GF-D8 (cell line): ENCODE measurements at places on chromosomes 2 and 18.
A peak's percentile ranks its signal among the peaks of the same experiment; 100 is the strongest.

DNA sequence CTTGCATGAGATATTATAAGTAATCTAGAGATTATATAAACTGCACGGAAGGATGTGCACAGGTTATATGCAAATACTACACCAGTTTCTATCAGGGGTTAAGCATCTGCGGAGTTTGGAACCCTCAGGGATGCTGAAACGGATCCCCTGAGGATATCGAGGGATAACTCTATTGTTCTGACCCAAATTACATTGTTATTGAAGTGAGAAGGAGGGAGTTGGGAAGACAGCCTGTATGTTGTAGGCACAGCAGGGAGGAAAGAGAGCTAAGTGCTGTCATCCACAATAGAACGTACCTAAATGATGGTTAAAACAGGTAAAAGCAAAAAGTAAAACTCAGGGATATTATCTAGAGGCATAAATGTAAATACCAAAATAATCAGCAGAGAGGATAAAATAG is 44.6 kb upstream of the SMAD2 start:
- DNase-seq = no peak

DNA sequence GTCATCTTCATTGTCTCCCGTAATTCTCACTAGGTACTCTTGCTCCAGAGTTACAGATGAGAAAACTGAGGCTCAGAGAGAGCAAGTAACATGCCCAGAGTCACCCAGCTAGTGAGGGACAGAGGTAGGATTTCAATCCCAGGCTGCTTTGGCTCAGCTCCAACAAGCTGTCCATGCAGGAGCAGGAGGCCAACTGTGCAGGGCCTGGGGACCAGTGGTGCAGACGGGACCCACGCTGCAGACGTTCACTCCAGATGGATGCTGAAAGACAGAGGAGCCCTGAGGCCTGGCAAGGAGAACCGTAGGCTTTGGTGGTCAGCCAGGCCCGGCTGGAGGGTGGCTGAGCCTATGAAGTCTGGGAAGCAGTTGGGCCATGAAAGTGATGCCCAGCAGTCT is 102.6 kb downstream of the MCFD2 start:
- DNase-seq = no peak

DNA sequence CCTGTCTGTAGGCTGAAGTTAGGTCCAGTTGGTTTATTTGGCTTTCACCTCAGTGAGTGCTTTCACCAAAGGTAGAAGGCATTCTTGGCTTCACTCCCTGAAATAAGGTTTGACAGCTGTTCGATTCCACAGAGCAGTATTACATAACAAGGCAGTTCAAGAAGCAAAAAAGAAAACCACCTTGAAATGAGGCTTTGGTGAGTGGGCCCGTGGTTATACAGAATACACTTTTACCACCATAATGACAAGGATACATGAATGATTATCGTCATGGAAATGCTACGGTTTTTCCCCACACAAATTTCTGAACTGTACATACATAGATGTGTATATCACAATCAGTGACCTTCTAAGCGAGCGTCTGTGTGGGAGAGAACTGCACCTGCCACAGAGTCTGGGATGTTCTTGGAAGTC is 80.0 kb upstream of the CHRNA1 start:
- no peak for DNase-seq

DNA sequence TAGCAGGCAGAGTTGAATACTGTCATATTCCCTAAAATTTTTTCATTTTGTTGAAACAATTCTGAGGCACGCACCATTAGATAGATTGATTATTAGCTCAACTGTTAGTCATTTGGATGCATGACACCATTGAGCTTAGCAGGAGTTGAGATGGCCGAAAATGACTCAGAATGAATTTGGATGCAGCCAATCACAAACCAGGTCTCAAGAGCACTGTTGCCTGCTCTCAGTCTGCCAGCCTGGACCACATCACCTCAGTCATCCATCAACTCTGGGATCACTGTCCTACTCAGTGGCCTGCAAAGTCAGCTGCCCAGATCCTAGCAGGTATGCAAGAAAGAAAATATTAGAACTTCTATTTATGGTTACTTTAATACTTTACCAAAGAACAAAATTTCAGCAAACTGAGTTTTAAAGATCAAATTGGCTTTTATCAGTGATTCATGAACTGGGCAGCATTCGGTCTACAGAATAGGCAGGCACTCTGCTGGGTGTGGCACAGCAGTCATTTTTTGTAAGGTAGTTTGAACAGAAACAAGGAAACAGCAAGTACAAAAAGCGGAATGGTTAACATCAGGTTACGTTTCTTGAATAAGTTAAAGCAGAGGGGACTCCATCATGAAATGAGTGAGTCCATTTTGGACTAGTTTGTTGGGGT is 152.7 kb upstream of the ARHGAP28 start:
- no peak for DNase-seq

GRCh38 chr18:45571714-45572113 is 43.6 kb upstream of the SLC14A2 start:
- no peak for DNase-seq

DNA sequence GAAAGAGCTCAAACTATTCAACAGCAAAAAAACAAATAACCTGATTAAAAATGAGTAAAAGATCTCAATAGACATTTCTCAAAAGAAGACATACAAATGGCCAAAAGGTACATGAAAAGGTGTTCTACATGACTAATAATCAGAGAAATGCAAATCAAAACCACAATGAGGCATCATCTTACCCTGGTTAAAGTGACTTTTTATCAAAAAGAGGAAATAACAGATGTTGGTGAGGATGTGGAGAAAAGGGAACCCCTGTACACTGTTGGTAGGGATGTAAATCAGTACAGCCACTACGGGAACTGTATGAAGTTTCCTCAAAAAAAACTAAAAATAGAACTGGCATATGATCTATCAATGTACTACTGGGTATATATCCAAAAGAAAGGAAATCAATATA is 39.8 kb upstream of the TMEM163 start:
- no peak for DNase-seq

- no peak for DNase-seq
Observed at GRCh38 chr2:199462347-199462955, 4.7 kb upstream of the SATB2 start.

GRCh38 chr2:226995625-226996041 is 159.8 kb downstream of the RHBDD1 start:
- no peak for DNase-seq

DNA sequence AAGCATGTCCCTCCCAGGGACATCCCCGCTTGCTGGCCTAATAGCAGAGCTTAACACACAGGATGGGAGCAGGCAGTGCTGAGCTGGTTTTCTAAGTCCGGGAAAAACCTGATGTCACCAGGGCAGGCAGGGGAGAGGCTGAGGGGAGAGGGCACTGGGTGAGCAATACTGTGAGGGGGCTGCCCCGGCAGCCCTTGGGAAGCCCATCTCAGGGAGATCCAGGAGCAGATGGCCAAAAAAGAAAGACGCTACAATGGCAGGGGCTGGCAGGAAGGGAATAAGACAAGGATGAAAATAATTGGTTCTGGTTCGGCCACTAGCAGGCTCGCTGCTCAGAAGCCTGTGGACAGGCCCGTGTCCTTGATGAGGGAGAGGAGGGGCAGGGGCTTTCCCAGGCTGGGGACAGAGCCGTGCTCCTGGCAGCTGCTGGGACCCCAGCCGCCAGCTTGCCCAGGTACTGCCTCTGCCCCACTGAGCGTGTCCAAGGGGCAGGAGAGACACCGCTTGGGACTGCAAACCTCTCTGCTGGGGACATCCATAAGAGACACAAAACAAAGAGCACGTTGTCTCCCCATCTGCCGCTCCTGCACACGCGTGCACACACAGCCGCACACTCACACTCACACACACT is 30.2 kb downstream of the SMAD7 start:
- no peak for DNase-seq

- DNase-seq = no peak
Observed at GRCh38 chr18:35076135-35076924, 35.1 kb downstream of the MAPRE2 start.

DNA sequence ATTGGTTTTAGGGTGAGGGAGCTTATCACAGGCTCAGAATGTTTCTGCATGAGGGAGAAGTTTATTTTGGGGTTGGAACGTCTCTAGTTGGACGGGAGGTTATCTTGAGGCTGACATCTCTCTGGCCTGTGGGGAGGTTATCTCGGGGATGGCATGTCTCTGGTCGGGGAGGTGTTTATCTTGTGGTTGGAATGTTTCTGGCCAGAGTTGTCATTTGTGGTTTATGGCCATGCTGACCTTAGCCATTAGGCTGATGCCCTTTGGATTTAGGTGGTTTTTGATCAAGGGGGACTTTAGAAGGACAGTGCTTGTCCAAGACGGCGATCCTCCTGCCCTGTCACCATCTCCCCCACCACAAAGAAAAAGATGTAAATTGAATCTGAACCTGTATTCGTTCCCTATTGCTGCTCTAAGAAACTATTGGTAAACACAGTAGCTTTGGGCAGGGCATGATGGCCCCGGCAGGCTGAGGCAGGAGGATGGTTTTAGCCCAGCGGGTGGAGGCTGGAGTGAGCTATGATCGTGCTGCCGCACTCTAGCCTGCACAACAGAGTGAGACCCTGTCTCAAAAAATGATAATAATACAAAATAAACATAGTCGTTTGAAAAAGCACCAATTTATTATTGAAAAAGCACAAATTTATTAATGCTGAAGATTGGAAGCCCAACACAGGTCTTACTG is 17.8 kb upstream of the MPPE1 start:
- DNase-seq = no peak

- DNase-seq = no peak
Observed at GRCh38 chr18:72283148-72283925, 260.8 kb downstream of the CBLN2 start.

GRCh38 chr2:225025917-225026571 is 16.2 kb downstream of the DOCK10 start:
- DNase-seq = peak; percentile 12

GRCh38 chr2:134685967-134686366 is 32.8 kb downstream of the TMEM163 start:
- no peak for DNase-seq

GRCh38 chr2:60079562-60079961 is 473.9 kb downstream of the BCL11A start:
- no peak for DNase-seq

DNA sequence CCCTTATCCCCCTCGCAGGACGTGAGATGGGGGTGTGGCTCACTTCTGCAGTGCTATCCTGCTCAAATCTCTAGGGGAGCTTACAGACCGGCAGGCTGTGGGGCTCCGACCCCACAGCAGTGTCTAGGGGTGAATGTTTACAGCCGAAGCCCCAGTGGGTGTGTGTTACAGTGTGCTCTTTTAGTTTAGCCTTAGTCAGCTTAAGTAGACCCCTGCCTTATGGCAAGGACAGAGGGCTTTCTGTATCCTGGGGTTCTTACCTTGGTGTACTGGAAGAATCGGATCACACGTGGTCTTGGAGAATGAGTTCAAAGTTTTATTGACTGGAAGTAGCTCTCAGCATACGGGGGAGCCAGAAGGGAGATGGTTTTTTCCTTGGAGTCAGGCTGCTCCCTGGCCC is 348.2 kb upstream of the GYPC start:
- no peak for DNase-seq

GRCh38 chr18:61464551-61465142 is 131.4 kb downstream of the CDH20 start:
- DNase-seq = no peak

DNA sequence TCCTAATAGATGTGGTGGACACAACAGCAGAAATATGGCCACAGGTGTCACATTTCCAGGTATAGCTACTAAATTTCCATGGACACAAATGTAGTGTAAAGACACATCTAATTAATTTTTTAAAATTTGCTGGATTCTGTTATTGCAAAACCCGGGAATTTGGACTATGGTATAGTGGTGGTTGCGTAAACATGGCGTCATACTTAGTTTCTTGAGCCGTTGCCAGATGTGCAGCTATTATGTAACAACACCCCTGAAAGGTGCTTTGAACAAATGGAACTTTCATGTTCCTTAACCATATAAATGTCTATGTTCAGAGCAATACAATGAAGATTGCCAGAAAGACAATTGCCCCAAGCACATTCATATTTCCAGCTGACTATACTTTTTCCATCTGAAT is 85.9 kb downstream of the HRH4 start:
- no peak for DNase-seq

DNA sequence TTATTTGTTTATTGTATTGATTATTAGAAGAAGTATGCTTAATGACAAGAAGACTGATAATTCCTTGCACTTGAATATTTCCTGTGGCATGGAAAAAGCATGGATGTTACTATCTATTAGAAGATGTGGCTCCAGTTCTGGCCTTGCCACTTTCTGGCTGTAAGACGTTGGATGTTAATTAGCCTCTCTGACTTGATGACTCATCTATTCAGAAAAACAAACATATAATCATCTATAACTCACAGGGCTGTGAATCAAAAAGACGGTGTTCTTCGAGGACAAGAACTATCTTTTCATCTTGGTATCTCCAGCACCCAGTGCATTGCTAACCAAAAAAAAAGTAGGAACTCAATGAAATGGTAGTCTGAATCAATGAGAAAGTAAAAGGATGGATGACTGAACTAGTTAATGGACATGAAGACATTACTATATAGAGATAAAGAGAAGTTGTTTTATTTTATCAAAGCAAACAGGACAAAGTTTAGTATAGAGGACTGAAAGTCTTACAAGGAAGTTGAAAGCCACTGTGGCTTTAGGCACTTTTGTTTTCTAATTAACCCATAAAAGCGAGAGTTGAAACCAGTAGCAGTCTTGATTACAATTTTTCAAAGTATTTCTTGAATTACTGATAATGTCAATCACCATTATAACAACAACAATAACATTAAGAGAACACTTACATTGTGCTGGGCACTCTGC is 145.3 kb downstream of the RND3 start:
- no peak for DNase-seq

GRCh38 chr18:39872651-39873050 is 2082.4 kb upstream of the PIK3C3 start:
- no peak for DNase-seq

GRCh38 chr18:49022311-49023161 is 71.8 kb upstream of the SMAD7 start:
- DNase-seq = no peak

- no peak for DNase-seq
Observed at GRCh38 chr2:375270-375955, 87.5 kb upstream of the ALKAL2 start.

GRCh38 chr2:195490319-195490718 is 166.7 kb upstream of the SLC39A10 start:
- DNase-seq = peak; percentile 20

- DNase-seq = no peak
Observed at GRCh38 chr2:42900289-42900891, 108.0 kb upstream of the HAAO start.

DNA sequence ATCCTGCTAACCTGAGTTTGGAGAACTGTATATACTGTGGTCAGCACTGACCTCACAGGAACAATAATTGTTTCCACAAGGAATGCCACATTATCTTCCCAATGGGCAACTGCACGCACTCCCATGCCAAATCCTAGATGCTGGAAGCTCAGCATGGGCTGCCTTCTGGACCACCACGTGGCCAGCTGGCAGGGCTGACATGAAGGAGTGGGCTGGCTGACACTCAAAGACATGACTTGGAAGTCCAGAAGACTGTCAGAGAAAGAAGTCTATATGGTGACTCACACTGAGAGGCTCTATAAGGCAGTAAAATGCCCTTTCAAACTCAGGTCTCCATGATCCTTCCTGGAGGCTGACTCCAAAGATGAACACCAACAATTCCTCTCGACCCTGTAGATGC is 98.4 kb upstream of the RNF152 start:
- no peak for DNase-seq
